ENCODE measurements at places on chromosomes 5 and 9.

GRCh38 chr5:60076746-60077145 lies 183.2 kb upstream of the PDE4D start:
- DNase-seq: no peak

DNA sequence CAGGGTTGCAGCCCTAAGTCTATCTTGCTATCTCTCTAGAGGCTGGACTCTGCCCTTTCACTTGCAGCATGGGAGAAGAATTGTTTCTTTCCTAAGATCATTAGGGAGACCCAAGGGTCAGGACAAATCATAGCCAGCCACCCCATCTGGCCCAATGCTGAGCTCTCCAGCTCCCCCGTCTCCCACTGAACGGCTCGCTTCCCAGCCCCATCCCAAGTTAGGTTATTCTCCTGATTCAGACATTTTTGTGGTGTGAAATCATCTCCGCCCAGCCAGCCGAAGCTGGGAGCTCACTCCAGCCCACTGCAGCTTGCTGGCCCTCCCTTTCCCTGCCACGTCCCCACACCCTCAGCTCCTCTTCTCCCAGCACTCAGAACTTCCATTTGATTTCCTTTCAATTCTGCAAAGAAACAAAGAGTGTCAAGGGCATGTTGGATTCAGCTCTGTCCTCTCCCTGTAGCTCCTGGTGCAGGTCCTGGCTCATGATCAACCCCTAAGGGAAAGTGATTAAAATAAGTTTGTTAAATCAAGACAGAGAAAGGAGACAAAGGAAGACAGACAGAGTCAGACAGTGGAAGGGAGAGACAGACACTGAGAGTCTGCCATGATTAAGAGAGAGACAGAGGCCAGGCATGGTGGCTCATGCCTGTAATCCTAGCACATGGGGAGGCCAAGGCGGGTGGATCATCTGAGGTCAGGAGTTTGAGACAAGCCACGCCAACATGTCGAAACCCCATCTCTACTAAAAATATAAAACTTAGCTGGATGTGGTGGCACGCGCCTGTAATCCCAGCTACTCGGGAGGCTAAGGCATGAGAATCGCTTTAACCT lies 12.6 kb upstream of the SPARC start:
- DNase-seq: no peak

GRCh38 chr5:165258197-165258771 lies 1752.9 kb downstream of the MAT2B start:
- no peak for DNase-seq

DNA sequence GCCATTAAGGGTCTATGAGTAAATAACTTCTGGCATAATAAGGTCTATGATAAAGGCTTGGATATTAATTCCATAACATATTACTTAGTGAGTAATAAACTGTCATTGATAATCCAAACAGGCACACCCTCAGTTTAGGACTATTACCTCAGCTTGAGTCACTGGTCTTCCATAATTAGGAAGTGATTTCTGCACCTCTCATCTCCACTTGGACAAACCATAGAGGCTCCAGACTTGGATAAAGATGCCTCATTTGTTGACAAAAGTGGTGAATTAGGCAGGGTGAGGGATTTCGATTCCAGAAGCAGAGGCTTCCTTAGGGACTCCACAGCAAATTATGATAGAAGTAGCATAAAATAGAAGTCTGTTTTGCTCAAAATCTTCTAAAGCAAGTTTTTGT lies 127.5 kb upstream of the MTAP start:
- DNase-seq: no peak

DNA sequence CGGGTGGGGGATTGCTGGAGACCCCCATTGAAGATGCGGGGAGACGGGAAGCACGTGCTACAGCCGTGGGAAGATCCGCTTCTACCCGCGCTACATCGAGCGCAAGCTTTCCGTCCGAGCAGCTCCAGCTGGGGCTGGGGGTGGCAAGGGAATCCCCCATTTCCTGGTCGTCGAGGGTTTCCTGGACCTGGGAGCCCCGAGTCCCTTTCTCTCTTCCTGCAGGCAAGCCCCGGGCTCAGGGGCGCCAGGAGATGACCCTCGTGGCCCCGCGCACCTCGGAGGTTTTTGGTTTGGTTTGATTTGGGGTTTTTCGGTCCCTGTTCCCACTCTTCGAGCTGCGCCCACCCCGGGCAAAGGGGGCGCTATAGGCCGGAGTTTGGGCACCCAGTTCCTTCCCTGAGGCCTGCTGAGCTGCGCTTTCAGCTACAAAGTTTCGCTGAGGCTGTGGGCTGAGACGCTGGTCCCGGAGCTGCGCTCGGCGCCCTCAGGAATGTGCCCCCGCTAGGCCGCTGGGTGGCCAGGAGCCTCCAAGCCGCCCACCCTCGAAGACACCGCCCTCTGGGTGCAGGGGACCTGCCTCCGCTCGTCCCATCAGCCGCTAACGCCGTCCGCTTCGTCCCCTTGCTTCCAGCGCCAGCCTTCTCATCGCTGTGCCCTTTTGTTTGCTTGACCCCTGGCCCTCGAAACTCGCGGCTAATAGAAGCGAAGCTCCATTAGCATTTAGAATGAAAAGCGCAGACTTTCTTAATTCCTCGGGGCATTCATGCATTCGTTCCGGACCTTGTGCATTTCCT lies 2.9 kb downstream of the NR4A3 start:
- DNase-seq: peak; percentile 68

DNA sequence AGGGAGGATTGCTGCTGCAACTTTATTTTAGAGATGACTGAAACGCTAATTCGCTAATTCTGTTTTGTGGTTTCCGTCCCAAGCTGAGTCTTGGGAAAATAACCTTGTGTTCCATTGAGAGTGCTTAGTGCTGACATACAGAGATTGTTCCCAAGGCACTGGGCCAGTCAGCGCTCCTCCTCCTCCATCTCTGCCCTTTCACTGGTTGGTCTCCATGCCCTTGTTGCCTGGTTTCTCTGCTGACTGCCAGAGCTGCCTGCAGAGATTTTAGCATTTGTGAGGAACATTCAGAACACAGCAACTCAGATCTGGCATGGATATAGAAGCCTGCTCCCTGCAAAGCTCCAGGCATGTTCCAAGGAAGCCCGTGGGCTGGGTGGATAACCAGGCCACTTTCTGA lies 126.0 kb upstream of the IRX2 start:
- no peak for DNase-seq

DNA sequence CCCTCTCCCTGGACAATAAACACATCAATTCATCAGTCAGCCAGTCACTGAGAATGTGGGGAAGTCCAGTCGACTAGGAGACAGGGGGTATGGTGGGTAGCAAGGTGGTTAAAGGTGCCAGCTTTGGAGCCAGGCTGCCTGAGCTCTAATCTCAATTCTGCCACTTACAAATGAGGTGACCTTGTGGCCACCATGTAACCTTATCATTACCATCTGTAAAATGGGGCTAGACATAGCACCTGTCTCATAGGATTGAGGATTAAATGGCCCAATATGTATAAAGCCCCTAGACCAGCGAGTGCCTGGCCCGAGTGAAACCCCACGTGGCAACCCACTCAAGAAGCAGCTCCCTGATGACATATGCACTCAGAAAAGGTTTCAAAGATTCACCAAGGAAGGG lies 73.3 kb upstream of the TBC1D2 start:
- DNase-seq: no peak

- DNase-seq: no peak
These were observed 152.2 kb downstream of the SNCAIP start for GRCh38 chr5:122464191-122464590.

DNA sequence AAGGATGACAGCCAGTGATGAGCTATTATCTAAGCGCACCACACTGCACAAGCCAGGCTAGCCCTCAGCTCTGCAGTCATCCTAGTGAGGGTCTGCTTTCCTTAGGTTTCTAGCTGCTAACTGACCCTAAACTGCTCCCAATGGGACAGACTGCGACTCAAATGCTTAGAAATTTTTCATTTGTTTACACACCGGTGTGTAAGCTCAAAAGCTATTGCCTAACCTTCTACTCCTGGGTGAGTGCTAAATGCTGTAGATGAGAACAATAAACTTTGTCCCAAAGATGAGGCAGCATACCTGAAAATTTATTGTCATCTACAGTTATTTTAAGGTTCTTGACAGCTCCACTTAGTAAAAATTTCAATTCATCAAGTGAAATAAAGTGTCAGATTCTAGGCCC lies 311.4 kb downstream of the TMEM167A start:
- DNase-seq: no peak

- peak; percentile 96 for DNase-seq
These were observed 11.8 kb downstream of the ACSL6 start for GRCh38 chr5:131999441-132000240.

DNA sequence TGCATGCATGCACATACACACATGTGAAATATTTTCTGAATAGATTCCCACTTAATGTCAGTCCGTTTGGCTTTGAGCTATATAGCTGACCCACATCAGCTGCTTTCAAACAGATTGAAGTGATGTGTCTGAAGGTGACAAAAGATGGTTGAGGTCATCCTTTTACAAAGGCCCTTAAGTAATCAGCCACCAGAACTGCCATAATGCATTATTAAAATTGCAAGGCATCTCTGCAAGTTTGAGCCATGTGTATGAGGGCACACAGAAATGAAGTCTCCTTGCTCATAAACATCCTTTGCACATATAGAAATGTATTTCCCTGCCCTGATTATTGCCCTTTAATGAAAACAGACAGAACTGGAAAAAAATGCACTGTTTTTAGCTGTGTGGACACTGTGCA lies 1043.0 kb upstream of the C9orf72 start:
- DNase-seq: no peak

GRCh38 chr5:45774528-45774927 lies 78.3 kb upstream of the HCN1 start:
- no peak for DNase-seq

- DNase-seq: no peak
These were observed 44.3 kb downstream of the RETREG1 start for GRCh38 chr5:16572289-16573015.

GRCh38 chr5:148841519-148841918 lies 15.1 kb downstream of the ADRB2 start:
- DNase-seq: no peak

GRCh38 chr9:97508852-97509251 lies 7.4 kb downstream of the TMOD1 start:
- DNase-seq: no peak

DNA sequence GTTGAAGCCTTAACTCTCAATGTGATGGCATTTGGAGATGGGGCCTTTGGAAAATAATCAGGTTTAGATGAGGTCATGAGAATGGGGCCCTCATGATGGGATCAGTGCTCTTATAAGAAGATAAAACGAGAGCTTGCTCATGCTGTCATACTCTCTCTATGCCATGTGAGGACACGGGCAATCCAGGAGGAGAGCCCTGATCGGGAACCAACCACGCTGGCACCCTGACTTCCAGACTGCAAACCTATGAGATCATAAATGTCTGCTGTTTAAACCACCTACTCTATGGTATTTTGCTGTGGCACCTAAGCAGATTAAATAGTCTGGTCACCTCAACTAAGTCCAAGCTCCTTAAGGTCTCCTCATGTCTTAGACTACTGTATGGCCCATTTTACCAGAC lies 10.0 kb downstream of the HMGCS1 start:
- DNase-seq: no peak

DNA sequence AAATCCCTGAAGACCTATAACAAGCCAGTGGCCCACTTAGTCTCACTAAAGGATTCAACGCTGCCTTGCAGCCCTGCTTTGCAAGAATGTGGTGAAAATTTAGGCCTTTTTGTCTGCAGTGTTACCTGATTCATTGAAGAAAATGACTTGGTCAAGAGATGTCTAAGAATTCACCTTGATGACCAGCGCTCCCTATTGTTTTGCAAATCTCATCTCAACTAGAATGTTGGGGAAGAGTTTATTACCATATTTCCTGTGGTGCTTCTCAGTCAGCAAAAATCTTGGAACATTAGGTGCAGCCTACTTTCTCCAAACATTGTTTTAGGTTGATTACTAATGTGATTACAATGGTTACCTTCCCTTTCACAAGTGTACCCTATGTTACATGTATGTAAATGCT lies 53.5 kb downstream of the PLK2 start:
- DNase-seq: no peak

GRCh38 chr5:6585168-6585567 lies 47.7 kb downstream of the NSUN2 start:
- no peak for DNase-seq

- DNase-seq: no peak
These were observed 12.8 kb upstream of the NIPAL4 start for GRCh38 chr5:157447201-157447637.

- no peak for DNase-seq
These were observed 205.1 kb downstream of the ADAMTSL1 start for GRCh38 chr9:18678821-18679590.

DNA sequence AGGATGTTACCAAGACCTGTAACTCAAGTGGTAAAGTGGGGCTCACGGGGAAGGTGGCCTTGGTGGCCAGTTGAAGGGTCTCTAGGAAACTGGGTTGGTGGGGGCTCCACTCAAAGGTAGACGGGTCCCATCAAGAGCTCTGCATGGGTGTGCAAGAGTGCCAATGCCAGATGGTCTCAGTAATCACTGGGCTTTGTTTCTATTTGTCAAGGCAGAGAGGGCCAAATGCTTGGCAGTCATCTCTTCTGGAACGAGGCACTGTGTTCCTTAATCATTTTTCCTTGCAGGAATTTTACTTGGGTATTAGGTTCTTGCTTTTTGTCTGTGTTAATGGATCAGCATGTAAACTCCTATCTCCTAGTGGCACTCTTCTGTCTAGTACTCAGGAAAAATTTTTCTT lies 220.8 kb downstream of the DIRAS2 start:
- DNase-seq: no peak

GRCh38 chr5:154753792-154754191 lies 1.4 kb upstream of the LARP1 start:
- peak; percentile 40 for DNase-seq

DNA sequence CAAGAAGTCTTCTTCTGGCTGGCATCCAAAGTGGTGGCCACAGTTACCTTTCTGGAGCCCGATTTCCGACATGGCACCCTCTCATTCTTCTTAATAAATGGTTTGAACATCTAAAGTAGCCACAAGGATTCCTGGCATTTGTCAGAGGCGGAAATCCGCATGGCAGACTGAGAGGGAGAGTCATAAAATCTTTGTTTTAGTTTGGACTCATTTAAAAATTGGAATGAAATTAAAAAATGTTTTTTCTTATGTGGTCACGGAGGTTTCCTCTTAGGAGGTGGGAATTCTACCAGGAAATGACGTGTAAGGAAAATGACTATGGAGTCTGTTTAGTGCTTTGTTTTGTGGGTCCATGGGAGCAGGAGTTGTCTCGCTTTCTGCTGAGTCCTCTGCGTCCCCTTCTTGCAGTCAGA lies 133.0 kb upstream of the PTCH1 start:
- no peak for DNase-seq
